ENCODE measurements at places on chromosomes 3 and 15.

DNA sequence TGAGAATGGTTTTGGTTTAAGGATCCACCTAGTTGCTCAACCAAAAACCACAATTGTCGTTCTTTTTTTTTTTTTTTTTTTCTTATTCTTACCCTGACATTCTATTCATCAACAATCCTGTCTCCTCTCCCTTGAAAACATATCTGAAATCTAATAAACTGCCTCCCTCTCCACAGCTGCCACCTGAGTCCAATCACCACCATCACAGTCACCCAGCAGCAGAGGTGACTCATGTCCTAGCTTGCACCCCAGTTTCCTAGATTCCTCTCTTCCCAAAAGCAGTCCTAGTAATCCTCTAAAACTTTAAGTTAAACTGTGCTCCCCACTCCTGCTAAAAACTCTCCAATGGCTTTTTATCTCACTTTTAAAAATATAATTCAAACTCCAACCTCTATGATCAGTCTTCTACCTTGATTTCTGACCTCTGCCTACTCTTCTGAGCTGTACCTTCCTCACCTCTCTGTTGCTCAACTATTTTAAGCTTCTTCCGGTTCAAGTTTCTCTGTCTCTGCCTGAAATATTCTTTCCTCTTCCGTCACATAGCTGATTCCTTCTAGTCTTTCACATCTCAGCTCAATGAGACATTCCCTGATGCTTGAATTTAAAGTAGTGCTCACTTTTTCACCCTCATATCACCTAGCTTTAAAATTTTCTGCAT lies 33.7 kb upstream of the RBMS3 start:
- DNase-seq: no peak

DNA sequence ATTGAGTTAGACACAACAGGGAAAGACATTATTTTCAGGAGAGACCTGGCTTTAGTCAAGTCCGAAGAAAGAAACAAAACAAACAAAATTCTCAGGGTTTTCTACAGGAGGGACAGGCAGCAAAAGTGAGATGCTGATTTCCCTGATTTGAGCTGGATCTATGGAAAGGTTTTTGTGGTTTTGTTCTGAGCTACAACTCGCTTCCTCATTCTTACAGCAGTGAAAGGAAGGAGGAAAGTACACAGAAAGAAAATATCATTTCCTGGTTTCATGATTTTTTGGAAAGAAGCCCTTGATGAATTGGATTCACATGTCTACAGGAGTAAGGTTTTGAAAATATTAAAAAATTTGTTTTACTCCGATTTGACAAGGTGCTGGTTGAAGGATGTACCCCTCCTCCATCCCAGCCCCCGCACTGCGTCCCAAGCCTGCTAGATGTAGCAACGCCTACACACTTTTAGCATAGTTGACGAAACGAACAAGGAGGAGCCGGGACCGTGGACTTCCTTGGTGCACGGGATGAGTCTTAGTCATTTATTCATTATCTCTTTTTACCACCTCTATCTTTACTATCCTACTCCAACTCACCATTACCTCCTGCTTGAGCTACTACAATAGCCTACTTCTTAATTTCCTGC lies 10.8 kb downstream of the PRICKLE2 start:
- no peak for DNase-seq

DNA sequence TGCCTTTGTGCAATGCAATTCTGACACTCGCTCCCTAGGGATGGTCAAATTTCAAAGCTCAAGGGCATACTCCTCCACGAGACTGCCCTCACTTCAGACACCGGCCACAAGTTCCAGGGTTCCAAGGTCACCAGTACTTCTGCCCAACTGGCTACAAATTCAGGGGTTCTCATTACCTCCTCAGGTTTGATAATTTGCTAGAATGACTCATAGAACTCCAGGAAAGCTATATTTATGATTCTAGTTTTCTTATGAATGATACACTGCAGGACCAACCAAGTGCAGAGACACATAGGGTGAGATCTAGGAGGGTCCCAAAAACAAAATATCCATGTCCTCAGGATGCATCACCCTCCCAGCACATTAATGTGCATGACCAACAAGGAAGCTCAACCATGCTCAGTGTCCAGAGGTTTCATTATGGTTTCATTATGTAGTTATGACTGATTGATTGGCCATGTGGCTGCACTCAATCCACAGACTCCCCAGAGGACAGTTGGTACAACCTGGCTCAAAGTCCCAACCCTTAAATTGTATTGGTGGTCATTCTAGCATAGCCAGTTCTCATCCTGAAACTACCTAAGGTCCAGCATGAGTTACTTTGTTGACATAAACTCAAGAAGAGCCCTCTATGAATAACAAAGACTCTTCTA lies 170.4 kb upstream of the LRRN1 start:
- DNase-seq: no peak

DNA sequence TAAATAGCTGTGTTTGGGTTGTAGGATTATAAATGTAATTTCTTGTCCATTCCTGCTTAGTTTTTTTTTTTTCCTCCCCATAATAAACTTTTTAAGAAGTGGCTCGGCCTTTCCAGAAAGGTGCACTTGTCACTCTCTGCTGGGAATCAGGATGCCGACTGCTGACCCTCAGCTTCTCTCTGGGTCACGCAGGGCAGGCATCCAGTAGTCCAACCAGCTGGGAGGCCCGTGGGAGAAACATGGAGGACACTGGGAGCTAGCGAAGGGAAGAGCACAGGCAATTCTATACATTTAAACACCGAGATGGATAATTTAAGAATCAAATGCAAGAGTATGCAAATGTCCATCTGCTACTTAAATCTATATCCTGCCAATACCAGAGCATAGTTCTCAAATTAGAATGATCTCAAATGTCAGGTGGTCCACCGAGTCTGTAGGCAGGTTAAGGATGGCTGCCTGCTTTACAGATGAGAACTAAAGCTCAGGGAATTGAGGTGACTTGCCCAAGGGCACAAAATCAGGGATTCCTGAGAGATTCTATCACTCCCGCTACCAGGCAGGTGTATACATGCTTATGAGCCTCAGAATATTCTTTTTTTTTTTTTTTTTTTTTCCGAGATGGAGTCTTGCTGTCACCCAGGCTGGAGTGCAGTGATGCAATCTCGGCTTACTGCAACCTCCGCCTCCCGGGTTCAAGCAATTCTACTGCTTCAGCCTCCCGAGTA lies 64.5 kb downstream of the DAPK2 start:
- DNase-seq: no peak

DNA sequence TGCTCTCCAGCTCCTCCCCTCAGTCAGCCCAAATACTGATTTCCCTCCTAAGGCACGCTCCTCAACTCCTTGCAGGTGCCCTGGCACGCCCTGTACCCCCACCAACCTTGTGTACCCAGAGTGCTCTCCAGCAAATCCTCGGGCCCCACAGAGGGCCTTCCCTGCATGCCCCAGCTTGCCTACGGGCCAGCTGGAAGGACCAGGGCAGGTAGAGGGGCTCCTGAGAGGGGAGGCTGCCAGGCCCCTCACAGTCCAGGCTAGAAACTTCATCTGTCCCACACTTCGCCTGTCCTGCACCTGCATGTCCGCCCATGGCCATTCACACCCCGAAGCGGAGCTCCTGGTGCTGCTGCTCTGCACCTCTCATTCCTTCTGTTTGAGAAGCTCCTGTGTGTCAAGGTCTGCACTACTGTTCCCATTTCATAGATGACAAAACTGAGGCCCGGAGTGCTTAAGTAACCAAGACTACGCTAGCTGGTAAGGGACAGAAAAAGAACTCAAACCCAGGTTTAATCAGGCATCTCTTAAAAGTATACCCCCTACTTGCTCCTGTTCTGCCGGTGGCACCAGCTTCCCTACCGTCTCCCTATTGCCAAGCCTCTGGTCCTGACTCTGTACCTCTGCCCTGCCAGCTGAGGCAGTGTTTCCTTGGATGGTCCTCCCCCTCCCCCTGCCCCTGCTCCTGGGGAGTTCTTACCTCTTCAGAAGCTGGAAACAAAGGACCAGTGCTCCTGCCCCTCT lies 35.6 kb downstream of the ZXDC start:
- DNase-seq: no peak

GRCh38 chr3:36700537-36701248 lies 63.7 kb downstream of the DCLK3 start:
- DNase-seq: peak; percentile 47

GRCh38 chr3:161270991-161271390 lies 49.9 kb downstream of the NMD3 start:
- no peak for DNase-seq

DNA sequence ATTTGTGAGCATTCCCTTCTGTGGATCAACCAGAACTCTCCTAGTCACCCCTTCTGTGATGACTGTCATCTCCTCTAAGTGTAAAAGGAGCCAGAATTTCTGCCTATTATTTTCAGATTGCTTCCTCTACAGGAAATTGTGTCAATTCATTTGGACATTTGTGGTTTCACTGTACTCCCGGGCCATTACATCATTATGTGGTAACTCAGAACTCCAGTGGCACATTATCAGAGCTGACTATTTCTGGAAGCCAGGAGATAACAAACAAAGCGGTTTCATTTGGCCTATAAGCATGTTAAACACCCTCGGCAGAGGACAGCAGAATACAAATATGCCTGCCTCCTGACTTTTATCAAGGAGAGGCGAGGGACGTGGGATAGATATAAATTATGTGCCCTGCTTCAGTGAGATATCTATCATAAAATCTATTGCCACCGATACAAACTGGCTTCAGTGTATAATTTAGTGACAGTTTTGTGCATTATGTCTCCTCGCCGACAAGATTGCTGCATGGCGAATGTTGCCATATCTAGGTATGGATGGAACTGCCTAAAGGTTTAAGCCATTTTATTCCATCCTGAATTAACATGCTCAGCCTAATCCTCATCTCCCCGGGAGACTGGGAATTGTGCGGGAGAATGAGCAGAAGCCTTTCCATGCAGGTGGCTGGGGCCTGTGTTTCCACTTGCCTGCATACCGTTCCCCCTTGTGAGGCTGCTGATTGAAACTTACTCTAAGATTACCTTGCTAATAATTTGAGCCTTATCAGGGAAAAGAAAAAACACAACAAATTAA lies 193.4 kb upstream of the SEMA6D start:
- DNase-seq: no peak

DNA sequence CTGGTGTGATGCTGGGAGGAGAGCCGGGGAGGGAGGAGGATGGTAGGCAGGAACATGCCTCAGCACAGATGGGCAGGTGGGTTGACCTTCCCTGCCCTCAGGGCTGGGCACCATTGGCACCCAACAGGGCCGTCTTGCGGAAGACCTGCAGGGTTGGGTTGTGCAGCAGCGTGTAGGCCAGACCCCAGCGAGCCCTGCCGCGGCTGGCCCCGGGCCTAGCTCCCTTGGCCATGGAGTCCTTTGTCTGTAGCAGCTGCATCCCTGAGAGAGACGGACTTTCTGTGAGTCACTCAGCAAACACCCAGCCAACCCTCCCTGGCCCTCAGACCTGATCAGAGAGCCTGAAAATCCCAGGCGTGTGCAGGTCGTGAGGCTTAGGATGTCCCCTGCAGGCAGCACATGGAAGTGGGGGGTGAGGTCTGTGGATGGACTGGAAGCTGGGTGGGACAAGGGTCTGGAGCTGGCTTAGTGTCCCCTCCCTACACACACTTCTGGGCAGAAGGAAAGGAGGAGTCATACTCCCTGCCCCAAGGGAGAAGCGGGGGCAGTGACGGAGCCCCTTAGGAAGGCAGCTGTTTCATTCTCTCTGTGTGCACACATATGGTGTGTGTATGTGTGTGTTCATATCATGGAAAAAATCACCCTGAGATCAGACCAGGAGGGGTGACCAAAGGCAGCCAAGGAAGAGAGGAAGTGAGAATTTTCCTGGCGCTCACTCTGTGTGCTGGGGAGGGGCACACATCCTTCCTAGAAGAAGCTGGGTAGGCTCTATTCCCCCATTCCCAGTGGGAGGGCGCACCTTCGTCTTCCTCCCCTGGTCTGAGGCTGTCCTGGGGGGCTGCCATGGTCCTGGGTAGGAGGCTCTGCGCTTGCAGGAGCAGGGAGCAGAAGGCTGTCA lies 6.7 kb downstream of the ISLR start:
- DNase-seq: no peak

DNA sequence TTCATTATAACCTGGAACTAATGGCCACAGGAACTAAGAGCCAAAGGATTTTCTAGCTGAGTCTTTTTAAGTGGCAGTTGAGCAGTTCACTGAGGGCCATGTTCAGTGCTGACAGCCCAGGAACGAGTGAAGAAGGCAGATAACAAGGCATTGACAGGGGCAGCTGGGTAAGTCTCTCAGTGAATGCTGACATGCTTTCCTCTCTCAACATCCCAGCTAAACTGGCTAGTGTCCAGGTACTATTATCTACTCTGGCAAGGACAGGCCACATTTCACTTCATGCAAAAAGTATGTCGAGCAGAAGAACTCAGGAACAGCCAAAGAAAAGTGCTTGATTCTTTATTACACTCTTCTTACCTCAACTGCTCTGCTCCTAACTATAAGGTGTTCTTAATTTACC lies 515.9 kb downstream of the NLGN1 start:
- no peak for DNase-seq

GRCh38 chr15:77874063-77874462 lies 203.4 kb downstream of the TBC1D2B start:
- no peak for DNase-seq

- no peak for DNase-seq
Observed at GRCh38 chr3:149231871-149232270, 10.2 kb upstream of the CP start.

DNA sequence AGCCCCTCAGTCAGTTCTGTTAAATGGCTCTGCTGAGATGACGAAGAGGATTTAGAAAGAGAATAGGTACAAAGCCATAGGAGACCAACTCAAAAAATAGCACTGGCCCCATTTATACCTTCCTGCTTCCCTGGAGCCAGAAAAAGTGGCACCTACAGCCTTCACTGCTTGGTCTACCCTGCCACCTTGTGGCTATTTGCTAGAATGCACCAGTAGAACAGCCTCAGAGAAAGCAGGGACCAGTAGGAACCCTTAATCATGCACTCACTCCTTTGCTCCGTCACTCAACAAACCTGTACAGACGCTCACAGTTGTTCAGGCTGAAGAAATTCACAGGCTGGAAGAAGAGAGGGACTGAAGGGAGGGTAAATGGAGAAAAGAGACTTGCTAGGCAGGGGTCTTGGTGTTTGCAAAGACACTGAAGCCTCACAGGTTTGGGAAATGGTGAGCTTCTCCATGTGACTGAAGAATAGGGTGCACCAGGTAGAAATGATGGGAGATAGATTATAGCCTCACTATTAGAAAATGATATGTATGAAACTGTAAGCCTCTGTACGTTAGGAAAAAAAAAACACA lies 12.1 kb upstream of the RTP2 start:
- DNase-seq: peak; percentile 63

GRCh38 chr3:1902416-1902815 lies 196.2 kb upstream of the CNTN4 start:
- no peak for DNase-seq

GRCh38 chr3:194548346-194549321 lies 61.8 kb upstream of the ATP13A3 start:
- DNase-seq: no peak

DNA sequence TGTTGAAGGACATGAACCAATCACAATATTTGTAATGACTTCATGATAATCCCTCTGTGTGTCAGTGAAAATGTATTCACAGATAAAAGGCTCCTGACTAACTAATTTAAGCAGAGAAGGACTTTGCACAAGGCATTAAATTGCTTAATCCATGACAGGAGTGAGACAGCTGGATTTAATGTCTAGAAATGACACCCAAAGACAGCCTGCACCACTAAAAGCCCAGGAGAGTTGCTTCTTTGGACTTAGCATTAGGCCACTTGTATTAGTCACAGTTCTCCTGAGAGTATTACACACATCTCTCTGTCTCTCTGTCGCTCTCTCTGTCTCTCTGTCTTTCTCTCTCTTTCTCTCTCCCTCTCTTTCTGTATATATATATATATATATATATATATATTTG lies 180.4 kb downstream of the GOLGA8K start:
- no peak for DNase-seq

- no peak for DNase-seq
Observed at GRCh38 chr3:10437995-10438901, 67.1 kb downstream of the ATP2B2 start.
